ENCODE measurements at places on chromosomes 12 and 14.

GRCh38 chr12:1619587-1619986 lies 9.4 kb upstream of the WNT5B start:
- peak; percentile 59 for DNase-seq

GRCh38 chr12:43655586-43655985 lies 103.0 kb downstream of the PUS7L start:
- no peak for DNase-seq

DNA sequence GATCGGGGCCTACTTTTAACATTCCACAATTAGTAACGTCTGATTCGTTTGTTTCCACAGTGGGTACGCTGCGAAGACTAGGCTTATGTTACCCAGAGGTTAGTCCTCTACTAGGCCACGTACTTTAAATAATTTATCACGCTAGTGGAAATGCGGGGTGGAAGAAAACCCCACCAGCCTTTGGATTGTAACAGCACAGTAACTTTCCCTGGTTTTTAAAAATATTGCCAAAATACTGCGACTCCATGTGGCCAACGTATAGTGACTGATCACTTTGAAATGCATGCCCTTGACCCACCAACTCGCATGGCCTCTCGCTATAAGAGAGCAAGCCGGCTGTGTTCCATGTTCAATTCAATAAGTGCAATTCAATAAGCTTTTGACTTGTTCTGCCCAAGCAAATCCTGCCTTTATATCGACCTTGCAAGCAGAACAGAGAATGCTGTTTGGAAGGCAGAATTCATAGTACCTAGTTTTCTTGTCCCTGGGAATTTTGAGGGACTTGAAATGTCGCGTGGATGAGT lies 882 bp upstream of the GTF2A1 start:
- DNase-seq = no peak

DNA sequence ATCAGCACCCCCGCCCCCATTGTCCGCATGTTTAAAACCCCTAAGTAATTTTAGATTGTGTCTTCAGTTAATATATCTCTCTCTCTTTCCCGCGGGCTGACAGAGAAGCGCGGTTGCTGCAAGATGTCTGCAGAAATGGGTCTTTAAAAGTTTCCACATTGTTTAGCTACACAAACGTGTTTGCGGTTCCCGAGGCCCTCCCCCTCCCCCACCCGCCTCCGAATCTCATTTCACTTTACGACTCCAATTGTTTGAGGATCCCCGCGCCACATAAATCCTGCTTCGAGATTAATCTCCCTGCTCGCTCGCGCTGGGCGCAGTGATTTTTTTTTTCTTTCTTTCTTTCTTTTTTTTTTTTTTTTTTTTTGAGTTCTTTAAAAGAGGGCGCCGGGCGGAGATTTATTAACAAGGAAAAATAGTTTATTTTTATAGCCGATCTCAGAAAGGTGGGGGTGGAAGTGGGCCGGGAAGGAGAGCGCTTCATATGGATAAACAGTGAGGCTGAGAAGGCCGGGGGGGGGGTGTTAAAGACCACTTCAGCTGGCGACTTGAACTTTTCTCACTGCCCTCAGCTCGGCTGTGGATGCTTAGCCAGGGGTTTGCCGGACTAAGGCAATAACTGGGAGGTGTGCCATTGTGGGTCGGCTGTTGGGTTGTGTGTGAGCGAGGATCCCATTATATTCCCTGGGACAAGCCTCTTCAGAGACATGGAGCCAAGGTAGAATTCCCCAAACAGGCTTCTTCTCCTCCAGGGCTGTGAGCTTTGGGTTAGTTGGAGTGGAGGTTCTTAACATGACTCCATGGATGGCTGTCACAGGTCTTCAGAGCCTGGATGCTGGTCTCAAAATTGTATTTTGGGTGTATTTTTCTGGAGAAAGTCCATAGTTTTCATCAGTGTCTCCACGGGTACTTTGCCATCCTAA lies 39.7 kb upstream of the TBX5 start:
- DNase-seq = no peak

- DNase-seq = no peak
Observed at GRCh38 chr14:26766726-26767125, 168.9 kb upstream of the NOVA1 start.

DNA sequence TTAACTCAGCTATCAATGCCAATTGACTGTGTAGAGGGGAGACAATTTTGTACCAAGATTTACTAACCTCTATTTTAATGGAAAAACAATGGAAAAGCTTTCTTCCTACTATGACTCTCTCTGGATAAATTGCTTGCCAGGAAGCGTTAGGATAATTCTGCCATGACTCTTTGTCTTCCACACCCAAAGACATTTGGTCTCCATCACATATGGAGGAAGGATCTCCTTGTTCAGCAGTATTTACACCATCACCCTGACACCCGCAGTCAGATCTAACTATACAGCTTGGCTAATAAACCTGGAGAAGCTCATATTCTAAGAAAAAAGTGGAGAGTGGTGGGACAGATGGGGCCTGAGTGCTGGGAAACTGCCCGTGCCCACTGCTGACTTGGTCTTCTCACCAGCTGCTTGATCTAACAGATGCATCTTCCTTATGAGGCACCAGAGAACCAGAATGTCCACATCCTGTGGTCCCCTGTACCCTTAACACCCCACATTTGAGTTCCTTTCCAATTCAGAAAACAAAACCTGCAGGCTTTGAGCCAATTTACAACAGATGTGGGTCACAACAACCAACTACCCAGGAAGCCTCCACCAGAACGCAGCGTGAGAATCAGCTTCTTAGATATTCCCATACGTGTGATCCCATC lies 154.0 kb downstream of the DAD1 start:
- no peak for DNase-seq

DNA sequence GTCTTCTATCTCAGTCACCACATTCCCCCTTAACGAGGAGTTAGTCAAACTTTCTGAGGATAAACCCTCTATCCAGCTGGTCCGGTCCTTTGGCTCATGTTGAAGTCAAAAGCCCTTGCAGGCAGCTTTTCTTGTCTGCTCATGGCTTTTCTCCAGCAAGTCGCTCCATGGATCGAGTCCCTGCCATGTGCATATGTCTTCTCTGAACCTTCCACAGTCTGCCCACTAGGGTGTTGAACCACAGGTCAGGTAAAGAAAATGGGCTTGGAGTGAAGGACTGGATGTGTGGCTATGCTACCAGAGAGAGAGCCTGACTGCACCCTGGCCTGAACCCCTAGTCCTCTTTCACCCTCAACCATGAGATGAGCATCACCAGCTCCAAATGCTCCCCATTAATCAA lies 22.8 kb downstream of the C14orf132 start:
- no peak for DNase-seq

DNA sequence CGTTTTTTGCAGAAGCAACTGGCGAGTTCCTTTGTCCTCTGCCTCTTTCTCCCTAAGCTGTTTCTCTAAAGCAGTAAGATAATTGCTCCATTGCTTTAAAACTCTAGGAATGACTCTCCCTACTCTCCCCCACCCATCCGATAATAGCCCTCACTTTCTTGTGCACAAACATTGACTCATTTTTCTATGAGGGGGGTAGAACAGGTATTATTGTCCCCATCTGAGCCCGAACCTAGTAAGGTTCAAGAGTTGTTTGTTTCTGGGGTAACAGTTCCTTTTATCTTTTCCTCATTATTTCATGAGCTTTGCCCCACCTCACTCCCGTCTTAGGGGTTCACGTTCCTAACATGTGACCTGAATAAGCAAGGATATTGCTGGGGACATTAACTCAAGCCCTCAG lies 190.6 kb downstream of the EMP1 start:
- DNase-seq = no peak
